Suprapubic skin (tissue), 4 donors: ENCODE measurements at places on chromosomes 5 and 9.

- DNase-seq: no peak
These were observed 21.3 kb downstream of the PWWP2A start for GRCh38 chr5:160097991-160098390.

DNA sequence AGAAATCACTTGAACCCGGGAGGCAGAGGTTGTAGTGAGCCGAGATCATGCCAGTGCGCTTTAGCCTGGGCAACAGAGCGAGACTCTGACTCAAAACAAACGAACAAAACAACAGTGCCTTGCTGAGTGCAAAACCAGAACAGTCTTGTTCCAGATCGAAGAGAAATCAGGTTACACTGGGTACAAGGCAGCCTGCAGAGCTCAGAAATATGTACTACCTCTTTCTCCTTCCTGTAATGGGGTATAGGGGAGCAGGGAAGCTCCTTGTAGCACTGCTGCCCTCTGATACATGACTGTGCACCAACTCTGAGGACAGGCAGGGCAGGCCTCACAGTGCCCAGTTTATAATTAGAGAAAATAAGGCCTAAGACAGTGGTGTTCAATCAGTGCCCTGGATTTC, 24.7 kb downstream of the TBC1D2 start:
- no peak for DNase-seq

- no peak for DNase-seq
These were observed 42.4 kb upstream of the LARP1 start for GRCh38 chr5:154712518-154713437.

- DNase-seq: no peak
These were observed 44.1 kb upstream of the FSD1L start for GRCh38 chr9:105403552-105404248.

DNA sequence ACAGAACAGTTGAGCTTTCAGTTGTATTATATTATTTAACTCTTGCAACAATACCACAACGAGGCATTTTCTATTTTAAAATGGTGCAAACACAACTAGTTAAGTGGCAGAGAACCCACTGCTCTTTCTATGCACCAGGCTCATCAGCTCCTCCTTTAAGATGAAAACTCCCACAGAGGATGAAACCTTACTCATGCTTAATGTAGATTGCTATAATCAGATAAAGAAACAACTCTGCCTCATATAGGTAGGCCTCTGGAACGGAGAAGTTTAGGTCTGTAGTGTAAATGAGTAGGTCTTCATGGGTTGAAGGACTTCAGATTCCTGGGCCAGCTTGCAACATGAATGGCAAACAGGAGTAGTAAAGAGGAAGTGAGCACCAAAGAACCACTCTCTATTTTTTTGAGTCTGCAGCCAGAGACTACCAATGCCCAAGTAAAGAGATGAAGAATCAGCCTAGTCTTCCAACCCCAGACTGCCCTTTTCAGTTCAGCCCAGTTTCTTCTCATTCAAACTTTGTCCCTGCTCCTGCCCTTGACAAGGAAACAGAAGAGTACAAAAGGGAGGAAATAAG, 33.9 kb downstream of the HACD4 start:
- no peak for DNase-seq
